ENCODE measurements at places on chromosomes 12 and 14.
A peak's percentile ranks its signal among the peaks of the same experiment; 100 is the strongest.

DNA sequence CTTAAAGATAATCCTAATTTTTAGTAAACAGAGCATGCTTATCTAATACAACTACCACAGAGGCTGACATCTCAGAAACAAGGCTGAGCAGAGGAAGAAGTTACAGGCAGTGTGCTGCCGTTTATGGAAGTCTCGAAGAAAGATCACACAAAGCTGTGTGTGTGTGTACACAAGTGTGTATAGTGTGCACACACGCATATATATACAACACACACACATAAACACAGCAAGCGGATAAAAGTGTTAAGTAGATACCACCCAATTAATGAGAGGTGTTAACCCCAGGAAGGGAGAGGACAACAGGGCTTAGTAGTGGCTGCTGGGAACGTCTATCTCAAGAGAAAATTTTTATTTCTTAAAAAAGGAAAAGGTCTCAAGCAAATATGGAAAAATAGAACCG lies 15.3 kb downstream of the CCDC88C start:
- no peak for DNase-seq

DNA sequence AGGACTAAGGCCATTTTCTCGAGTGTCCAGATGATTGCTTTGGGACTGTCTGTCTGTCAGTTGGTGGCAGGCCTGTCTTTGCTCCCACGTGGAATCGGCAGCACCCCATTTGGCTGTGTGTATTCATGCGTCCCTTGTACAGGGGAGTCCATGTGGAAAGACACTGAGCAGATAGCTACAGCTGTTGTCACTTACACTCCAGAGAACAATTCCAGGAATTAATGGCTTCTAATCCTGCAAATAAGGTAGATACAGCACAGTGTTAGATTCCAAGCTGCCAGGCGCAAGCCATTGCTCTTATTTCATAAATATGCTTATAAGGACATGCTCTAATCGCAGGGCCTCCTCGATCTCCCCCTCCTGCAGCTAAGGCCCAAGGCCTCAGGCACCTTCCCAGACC lies 208.8 kb downstream of the VRK1 start:
- DNase-seq, result no peak

GRCh38 chr14:92317511-92317910 lies 5.5 kb upstream of the SLC24A4 start:
- no peak for DNase-seq

DNA sequence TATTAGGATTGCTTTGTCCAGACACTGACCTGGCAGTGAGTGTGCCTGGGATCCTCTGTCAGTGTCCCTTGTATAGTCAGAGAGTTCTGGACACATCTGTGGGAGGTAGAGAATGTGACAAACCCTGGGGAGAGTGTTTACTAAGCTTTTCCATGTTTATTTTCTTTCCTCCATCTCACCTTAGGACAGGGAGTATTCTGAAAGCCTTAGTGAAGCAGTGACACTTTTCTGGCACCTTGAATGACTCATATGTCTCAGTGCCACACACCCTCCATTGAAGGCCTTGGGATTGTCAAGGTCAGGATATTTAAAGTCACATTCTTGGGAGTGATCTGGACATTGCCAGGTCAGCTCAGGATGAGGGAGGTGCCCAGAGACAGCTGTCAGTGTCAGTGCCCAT lies 34.9 kb upstream of the CTDSP2 start:
- no peak for DNase-seq

DNA sequence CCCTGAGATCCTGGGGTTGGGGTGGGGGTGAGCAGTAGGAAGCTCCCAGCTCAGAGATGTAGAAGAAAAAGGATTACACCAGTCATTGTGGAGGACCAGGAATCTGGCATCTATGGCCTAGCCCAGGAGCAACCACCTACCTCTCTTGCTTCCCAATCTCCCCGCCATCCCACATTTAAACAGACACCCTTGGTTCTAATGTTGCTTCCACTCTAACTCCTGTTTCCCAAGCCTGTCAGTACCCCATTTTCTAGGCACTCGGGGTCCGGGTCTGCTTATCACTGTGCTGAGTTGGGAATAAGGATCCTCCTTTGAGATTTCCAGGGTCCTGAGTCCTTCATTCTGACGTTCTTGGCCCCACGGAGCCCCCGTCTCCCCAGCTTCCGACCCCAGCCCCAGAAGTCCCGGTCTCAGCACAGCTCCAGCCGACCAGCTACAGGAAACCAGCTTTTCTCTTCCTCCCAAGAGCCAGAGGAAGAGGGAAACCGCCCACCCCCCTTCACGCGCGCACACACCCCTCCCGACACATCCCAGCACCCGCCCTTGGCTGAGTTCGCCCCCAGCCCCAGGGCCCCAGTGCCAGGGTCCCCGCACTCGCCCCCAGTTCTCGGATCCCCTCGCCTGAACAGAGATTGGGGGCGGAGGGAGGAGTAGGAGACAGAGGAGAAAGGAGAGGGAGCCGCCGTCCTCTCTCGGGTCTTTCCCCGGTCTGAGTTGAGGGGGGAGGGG lies 1.2 kb downstream of the ITGA5 start:
- DNase-seq, result no peak

DNA sequence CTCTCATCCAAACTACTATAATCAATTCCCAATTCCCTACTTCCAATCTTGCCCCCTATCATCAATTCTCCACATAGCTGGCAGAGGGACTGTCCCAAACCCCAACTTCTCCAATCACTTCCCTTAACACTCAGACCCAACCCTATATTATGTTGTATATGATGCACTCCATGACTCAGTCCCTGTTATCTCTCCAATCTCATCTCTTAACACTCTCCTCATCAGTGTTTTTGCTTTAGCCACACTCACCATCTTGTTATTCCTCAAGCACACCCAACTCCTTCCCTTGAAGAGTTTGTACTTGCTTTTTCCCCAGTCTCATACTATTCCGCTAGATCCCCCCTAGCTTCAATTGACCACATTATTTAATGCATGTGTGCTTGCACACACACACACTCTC lies 4.9 kb downstream of the RHOJ start:
- DNase-seq, result no peak

GRCh38 chr12:69476276-69477017 lies 6.3 kb downstream of the FRS2 start:
- DNase-seq, result no peak

DNA sequence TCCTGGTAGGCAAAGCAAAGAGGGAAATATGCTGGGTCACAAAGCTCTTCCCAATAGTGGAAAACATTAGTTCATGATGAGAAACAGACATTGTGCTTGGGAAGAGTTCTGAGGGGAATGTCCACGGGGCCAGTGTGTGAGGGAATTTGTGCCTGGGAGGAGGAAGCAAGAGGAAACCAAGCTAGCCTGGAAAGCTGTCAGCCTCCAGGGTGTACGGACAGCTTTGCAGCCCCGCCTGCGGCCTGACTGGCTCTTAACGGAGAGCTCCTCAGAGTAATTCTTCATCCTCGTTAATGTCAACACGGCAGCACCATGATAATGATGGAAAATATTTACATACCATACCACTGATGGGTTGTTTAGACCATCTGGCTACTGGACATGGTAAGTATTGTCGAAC lies 32.4 kb downstream of the PITPNM2 start:
- no peak for DNase-seq

DNA sequence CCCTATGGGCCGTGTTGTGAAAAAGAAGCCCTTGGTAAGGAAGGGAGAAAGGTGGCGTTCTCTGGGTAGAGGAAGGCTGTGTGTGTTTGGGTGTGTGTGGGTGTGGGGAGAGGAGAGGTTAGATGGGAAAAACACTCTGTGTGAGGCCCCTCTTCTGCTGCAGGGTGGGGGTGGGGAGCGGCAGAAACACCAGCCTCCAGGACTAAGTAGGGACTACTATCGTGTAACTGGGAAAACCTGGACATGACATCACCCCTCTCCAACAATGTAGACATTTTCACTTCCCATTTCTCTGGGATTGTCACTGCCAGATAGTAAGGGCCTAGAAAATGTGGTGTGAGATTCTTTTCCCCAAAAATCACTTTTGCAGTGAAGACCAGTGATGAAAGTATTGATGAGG lies 205.0 kb downstream of the NTF3 start:
- DNase-seq, result no peak

GRCh38 chr14:105205673-105206208 lies 24.6 kb upstream of the NUDT14 start:
- DNase-seq, result no peak

GRCh38 chr14:71629765-71630492 lies 302.3 kb upstream of the RGS6 start:
- DNase-seq, result no peak

- DNase-seq, result no peak
Measured at GRCh38 chr12:104686196-104686595, 229.4 kb downstream of the CHST11 start.

- no peak for DNase-seq
Measured at GRCh38 chr14:58912287-58912686, 274.5 kb downstream of the DACT1 start.

GRCh38 chr12:2696136-2696535 lies 98.6 kb upstream of the FKBP4 start:
- no peak for DNase-seq

GRCh38 chr14:26531894-26532293 lies 65.9 kb downstream of the NOVA1 start:
- DNase-seq, result no peak

DNA sequence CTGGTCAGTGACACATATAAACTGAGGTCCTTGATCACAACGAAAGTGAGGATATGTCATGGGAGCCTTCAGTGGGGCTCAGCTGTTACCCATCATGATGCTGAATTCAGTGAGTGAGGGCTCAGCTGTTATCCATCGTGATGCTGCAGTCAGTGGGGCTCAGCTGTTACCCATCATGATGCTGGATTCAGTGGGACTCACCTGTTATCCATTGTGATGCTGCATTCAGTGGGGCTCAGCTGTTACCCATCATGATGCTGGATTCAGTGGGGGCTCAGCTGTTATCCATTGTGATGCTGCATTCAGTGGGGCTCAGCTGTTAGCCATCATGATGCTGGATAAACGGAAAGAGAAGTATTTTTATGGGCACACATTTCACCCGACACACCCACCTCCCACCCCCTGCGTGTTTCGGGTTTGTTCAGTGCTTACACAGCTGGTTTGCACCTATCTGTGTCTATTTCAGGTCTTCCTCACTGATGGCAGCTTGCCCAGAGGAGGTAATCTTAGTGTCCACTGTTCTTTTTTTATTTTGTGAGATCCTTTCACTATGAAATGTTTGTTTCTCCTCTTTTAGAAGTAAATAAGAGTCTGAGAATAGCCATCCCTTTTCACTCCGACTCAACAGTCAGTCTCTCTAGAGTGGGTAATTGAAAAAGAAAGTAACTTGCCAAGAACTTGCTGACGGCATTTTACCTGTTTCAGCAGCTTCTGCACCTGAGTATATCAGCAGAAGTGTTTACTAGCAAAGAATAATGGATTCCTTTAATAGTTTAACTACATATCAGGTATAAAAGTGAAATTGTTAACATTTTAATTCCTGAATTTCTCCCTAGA lies 183.0 kb downstream of the ERC1 start:
- no peak for DNase-seq

- DNase-seq, result no peak
Measured at GRCh38 chr12:644818-645552, 18.3 kb downstream of the NINJ2 start.

- no peak for DNase-seq
Measured at GRCh38 chr12:29066011-29066588, 83.0 kb upstream of the FAR2 start.

GRCh38 chr12:84421103-84421502 lies 491.5 kb downstream of the SLC6A15 start:
- DNase-seq, result no peak

GRCh38 chr12:62766496-62766895 lies 168.5 kb downstream of the PPM1H start:
- DNase-seq, result no peak

GRCh38 chr12:108613548-108613947 lies 15.7 kb upstream of the TMEM119 start:
- no peak for DNase-seq

DNA sequence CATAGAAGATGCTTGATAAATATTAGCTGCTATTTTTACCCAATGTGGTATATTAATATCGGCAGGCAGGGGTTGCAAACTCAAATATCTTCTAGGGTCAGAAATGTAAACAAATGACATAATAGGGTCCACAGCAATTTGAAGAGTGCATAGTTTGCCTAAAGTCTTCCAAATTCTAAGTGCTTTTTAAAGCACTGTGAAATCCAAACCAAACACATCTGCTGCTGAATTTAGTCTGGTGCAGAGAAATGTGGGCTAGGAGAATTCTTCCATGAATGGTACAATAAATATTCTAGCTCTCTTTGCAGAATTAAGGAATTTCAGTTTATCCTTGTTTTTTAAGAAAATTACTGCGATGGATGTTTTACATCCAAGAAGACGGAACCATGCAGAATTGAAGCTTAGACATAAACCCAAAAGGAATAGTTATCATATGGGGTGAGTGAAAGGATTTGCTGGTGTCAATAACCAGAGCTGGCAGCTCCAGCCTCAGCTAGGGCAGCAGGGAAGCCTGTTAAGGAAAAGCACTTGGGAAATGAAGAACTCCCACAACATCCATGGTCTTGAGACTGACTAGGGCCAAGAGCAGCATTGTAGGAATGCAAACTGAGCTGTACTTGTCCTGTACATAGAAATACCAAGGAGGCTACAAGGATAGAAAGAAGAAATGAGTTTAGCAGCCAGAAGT lies 65.5 kb downstream of the PTPRR start:
- DNase-seq, result no peak

- peak; percentile 40 for DNase-seq
Measured at GRCh38 chr14:55430024-55430690, 10.3 kb downstream of the TBPL2 start.

DNA sequence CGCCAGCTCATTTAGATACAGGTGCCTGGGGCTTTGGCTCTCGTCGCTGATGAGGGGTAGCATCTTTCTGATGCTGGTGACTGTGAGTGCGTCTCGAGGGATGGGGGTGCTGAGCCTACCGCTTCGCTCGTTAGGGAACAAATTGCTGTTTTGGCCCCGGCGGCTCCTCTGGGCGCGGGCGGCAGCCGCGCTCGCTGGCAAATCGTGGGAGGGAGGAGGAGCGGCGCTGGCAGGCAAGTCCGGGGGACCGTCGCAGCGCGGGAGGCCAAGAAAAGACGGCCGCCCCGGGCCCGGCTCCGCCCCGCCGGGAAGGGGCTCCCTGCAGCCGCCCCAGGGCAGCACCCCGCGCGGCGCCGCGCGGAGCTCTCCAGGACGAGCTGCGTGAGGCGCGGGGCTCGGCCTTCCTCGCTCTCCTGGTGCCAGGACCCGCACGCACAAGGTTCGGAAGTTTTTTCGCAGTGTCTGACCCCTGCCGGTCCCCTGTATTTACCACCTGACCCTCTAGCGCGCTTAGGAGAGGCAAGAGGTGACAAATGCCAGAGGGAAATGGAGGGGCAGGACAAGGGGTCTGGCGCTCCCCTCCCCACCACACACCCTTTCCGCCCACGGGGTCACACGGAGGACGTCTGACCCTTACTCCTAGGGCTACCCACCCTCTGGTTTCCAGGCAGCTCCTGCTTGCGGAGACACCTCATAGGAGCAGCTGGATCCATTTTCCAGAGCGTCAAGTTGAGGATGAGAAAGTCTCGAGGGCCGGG lies 899 bp upstream of the KCNH3 start:
- no peak for DNase-seq

- DNase-seq, result no peak
Measured at GRCh38 chr14:58887931-58888330, 250.2 kb downstream of the DACT1 start.

All from activated gamma-delta T cell treated with Interleukin-2 at 50 U/mL for 16 hours (primary cell).